ENCODE measurements at places on chromosomes 4 and X. TPM values are rescaled to one million over a fixed set of nuclear protein-coding genes. Genes with fewer than 3 reads are reported as not detected.

Gene SYTL4
- 2.4 TPM for total RNA-seq

Gene GYPE
- total RNA-seq = 0.19 TPM

Gene PHEX
- 0.08 TPM for total RNA-seq

DNA sequence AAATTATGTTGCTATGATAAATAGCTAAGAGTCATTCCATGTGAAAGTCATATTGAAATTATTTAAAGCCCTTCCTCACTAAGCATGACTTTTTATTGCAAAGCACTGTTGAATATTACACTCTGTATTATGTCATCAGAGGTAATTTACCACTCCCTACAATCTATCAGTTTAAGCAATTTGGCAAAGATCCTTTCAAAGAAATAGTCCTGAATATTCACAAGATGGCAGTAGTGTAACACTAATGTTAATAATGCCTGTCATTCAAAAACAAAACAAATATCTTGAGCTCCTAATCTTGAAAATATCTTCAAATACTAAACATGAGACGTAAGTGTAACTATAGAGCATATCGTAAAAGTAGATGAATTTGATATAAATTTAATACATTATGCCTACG is 208.6 kb upstream of the TECRL start:
- no peak for DNase-seq

DNA sequence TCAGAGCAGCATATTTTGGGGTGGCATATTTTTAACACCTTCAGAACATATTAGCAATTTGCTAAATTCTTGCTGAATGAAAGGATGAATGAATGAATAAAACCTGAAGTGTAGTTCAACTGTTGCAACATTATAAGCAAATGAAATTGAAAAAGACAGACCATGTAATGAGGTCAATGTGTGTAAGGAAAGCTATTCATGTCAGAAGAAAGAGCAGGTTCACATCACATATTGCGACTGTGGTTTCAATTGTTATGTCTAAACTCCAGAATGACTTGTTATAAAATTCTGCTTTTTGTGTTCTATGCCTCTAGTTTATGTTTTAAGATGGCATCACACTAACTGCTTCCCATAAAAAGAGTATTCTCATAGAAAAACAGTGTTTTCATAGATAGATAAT is 32.9 kb upstream of the DSPP start:
- DNase-seq = no peak

- DNase-seq = no peak
Measured at GRCh38 chr4:149987330-149988086, 90.7 kb upstream of the DCLK2 start.

Gene GK2
- not detected for total RNA-seq

Gene ADRA2C
- 5.0 TPM for total RNA-seq

Gene SH3RF1
- 14.2 TPM for total RNA-seq

GRCh38 chr4:79588679-79589078 is 180.7 kb upstream of the GK2 start:
- no peak for DNase-seq

- no peak for DNase-seq
Measured at GRCh38 chrX:22247169-22247568, 25.5 kb upstream of the CBLL2 start.

Gene ITIH6
- total RNA-seq = 0.06 TPM

Gene XPNPEP2
- total RNA-seq = 1.7 TPM

Gene PSAPL1
- 570 TPM for total RNA-seq

- no peak for DNase-seq
Measured at GRCh38 chrX:149487292-149487691, 17.8 kb downstream of the IDS start.

- DNase-seq = no peak
Measured at GRCh38 chr4:145041378-145041777, 56.6 kb downstream of the ANAPC10 start.
